ENCODE measurements at places on chromosomes 3 and 15. TPM values are rescaled to one million over a fixed set of nuclear protein-coding genes. Genes with fewer than 3 reads are reported as not detected.
A peak's percentile ranks its signal among the peaks of the same experiment; 100 is the strongest.

- H3K27me3 ChIP-seq, result peaks cover 3% of the 10 kb centered on the region
- peaks cover 10% of the 10 kb centered on the region for H3K4me1 ChIP-seq
- H3K4me3 ChIP-seq, result peak overlapping the region; percentile 8
- H3K27ac ChIP-seq, result no peak overlapping the region
- H3K36me3 ChIP-seq, result no peaks in the 10 kb centered on the region
Observed at GRCh38 chr3:8629151-8630021, 15.2 kb downstream of the SSUH2 start.

- no peaks in the 10 kb centered on the region for H3K4me1 ChIP-seq
- H3K4me3 ChIP-seq, result no peak overlapping the region
- no peaks in the 10 kb centered on the region for H3K27me3 ChIP-seq
Observed at GRCh38 chr3:85783291-85783690, 824.5 kb downstream of the CADM2 start.

DNA sequence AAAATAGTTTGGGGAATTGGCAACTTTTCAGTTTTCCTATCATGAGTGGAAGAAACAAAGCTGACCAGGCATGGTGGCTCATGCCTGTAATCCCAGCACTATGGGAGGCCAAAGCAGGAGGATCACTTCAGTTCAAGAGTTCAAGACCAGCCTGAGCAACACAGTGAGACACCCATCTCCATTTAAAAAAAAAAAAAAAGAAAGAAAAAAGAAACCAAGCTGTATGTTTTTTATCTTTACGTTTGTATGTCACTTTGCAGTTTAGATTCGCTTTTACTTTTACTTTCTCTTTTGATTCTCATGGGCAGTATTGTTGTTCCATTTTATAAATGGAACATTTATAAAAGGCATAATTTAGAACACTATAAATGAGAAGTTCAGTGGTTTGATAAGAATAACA is 31.2 kb upstream of the TNIK start:
- no peak for DNase-seq
- H3K4me1 ChIP-seq, result peaks cover 45% of the 10 kb centered on the region
- H3K27me3 ChIP-seq, result no peaks in the 10 kb centered on the region
- peaks cover 15% of the 10 kb centered on the region for H3K36me3 ChIP-seq
- H3K27ac ChIP-seq, result peak overlapping the region; percentile 81

- no peak overlapping the region for H3K27ac ChIP-seq
- no peak overlapping the region for H3K4me3 ChIP-seq
- no peaks in the 10 kb centered on the region for H3K4me1 ChIP-seq
- no peaks in the 10 kb centered on the region for H3K36me3 ChIP-seq
Observed at GRCh38 chr15:87846746-87847145, 409.8 kb downstream of the NTRK3 start.

The PTX3 gene
- total RNA-seq, result not detected

The CAPN3 gene
- 2.9 TPM for total RNA-seq

DNA sequence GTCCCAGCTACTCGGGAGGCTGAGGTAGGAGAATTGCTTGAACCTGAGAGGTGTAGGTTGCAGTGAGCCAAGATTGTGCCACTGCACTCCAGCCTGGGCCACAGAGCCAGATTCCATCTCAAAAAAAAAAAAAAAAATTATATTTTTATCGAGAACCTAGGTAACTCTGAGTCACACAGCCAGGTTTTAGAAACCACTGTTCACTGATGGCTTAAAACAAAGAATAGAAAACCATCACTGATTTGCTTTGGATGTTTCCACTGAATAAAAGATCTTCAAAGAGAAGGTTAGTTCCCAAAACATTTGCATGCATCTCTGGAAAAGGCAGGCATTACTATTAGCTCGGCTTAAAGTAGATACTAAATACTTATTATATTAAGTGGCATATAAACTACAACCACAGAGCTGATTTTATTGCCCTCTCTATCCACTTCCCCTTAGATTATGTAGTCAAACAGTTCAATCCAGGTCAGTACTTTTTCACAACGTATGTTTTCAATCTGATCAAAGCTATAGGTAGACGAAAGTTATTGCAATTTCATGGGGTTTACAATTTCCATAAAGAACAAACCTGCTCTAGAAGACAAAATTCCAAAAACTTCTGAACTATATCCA is 1.4 kb downstream of the B4GALT4 start:
- DNase-seq, result no peak
- peak overlapping the region; percentile 80 for H3K27ac ChIP-seq
- H3K4me3 ChIP-seq, result peak overlapping the region; percentile 79
- no peaks in the 10 kb centered on the region for H3K27me3 ChIP-seq

GRCh38 chr15:47955021-47955420 is 165.8 kb upstream of the SLC24A5 start:
- no peak overlapping the region for H3K27ac ChIP-seq
- H3K4me3 ChIP-seq, result no peak overlapping the region
- H3K27me3 ChIP-seq, result peaks cover 3% of the 10 kb centered on the region
- H3K4me1 ChIP-seq, result no peaks in the 10 kb centered on the region

GRCh38 chr3:160126051-160126450 is 99.2 kb upstream of the C3orf80 start:
- no peak overlapping the region for H3K27ac ChIP-seq
- no peaks in the 10 kb centered on the region for H3K36me3 ChIP-seq
- H3K4me3 ChIP-seq, result no peak overlapping the region
- H3K27me3 ChIP-seq, result peaks cover 13% of the 10 kb centered on the region

- H3K27ac ChIP-seq, result no peak overlapping the region
- H3K27me3 ChIP-seq, result no peaks in the 10 kb centered on the region
- no peaks in the 10 kb centered on the region for H3K36me3 ChIP-seq
- H3K4me1 ChIP-seq, result no peaks in the 10 kb centered on the region
- DNase-seq, result no peak
- H3K4me3 ChIP-seq, result no peak overlapping the region
Observed at GRCh38 chr3:89173546-89173945, 66.1 kb downstream of the EPHA3 start.

The ADAM10 gene
- 133 TPM for total RNA-seq

The TMEM108 gene
- not detected for total RNA-seq

- no peak for DNase-seq
- H3K4me3 ChIP-seq, result no peak overlapping the region
- H3K4me1 ChIP-seq, result no peaks in the 10 kb centered on the region
- H3K27me3 ChIP-seq, result no peaks in the 10 kb centered on the region
- no peak overlapping the region for H3K27ac ChIP-seq
- no peaks in the 10 kb centered on the region for H3K36me3 ChIP-seq
Observed at GRCh38 chr3:144879701-144880100, 908.1 kb downstream of the DIPK2A start.

GRCh38 chr3:48468329-48468731 is 21.8 kb downstream of the ATRIP start:
- peaks cover 70% of the 10 kb centered on the region for H3K36me3 ChIP-seq
- DNase-seq, result no peak
- H3K4me3 ChIP-seq, result peak overlapping the region; percentile 96
- H3K27ac ChIP-seq, result peak overlapping the region; percentile 97

DNA sequence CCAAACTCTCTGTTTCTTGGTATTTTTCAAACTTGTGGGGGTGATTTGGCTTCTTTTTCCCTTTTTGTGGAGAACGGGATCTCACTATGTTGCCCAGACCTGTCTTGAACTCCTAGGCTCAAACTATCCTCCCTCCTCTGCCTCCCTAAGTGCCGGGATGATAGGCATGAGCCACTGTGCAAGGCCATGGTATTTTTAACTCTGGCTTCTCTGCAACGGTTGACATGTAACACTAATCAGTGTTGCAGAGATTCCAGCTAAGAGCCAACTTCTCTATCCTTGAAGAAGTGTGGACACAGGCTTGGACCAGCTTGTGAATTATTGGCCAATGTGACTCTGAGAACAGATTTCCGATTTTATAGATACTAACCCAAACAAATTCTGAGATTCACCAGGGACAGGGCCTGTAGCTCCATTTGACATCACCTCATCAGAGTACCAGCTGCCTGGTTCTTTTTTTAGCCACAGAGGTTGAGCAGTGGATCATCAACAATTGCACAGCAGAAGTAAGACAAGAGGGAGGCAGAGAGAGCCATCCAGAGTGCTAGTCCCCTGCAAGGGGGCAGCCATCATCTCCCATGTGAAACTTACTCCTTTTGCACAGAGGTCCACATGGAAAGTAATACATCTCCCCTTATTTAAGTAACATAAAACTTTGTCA is 98.1 kb upstream of the SYNPR start:
- no peaks in the 10 kb centered on the region for H3K36me3 ChIP-seq
- H3K4me3 ChIP-seq, result no peak overlapping the region
- no peak for DNase-seq
- no peak overlapping the region for H3K27ac ChIP-seq

DNA sequence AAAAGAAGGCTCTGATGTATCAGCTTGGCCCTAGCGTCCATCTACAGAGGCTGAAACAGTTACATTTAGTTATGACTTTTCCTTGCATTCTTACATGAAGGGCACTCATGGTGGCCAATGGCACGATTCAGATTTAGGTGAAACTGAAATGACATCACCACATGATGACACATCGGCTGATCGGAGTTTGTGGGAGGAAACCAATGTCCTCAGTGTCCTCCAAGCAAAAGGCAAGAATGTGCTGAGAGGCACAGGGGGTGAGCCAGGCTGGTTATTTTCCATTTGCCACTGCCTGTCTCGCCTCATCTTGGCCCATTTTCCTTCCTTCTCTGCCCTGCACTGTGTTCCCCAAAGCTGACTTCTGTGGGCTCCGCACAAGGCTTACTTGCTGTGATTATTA is 34.4 kb downstream of the TARS3 start:
- no peak overlapping the region for H3K27ac ChIP-seq
- no peak overlapping the region for H3K4me3 ChIP-seq
- H3K27me3 ChIP-seq, result no peaks in the 10 kb centered on the region
- peaks cover 26% of the 10 kb centered on the region for H3K36me3 ChIP-seq

DNA sequence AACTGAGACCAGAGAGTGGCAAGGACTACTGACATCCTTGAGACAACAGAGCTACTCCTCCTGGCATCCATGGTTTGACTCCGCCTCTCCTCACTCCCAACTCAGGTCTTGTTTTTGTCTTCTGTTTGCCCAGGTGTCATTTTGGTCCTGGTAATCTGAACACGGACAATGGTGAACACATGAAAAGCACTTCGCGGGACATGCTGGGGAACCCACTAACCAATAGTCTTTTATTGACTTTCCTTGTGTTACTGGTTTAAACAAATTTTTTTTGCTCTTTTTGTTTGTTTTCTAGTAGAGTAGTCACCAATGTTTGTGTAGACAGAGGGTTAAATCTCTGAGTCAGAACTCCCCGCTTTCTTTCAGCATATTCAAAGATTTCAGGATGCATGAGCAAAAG is 38.4 kb downstream of the LARP6 start:
- H3K27me3 ChIP-seq, result peaks cover 5% of the 10 kb centered on the region
- no peak for DNase-seq
- no peak overlapping the region for H3K27ac ChIP-seq
- no peak overlapping the region for H3K4me3 ChIP-seq
- H3K36me3 ChIP-seq, result no peaks in the 10 kb centered on the region

GRCh38 chr15:40316931-40317330 is 6.6 kb upstream of the INAFM2 start:
- H3K27me3 ChIP-seq, result peaks cover 50% of the 10 kb centered on the region
- no peaks in the 10 kb centered on the region for H3K36me3 ChIP-seq

GRCh38 chr15:40597024-40597423 is 3.0 kb downstream of the KNL1 start:
- peaks cover 23% of the 10 kb centered on the region for H3K36me3 ChIP-seq
- no peak overlapping the region for H3K4me3 ChIP-seq
- peaks cover 35% of the 10 kb centered on the region for H3K4me1 ChIP-seq
- no peak for DNase-seq
- H3K27ac ChIP-seq, result no peak overlapping the region

- H3K4me3 ChIP-seq, result no peak overlapping the region
- H3K27ac ChIP-seq, result no peak overlapping the region
- H3K27me3 ChIP-seq, result peaks cover 11% of the 10 kb centered on the region
- no peaks in the 10 kb centered on the region for H3K4me1 ChIP-seq
- H3K36me3 ChIP-seq, result no peaks in the 10 kb centered on the region
- DNase-seq, result no peak
Observed at GRCh38 chr3:184073621-184074020, 20.8 kb downstream of the HTR3C start.

GRCh38 chr3:120450600-120451271 is at the start of gene FSTL1:
Gene FSTL1 (minus strand): TSS chr3:120450992. CDS start chr3:120450746, 246 bp downstream.
- H3K36me3 ChIP-seq, result no peaks in the 10 kb centered on the region
- H3K27me3 ChIP-seq, result peaks cover 59% of the 10 kb centered on the region
- peaks cover 4% of the 10 kb centered on the region for H3K4me1 ChIP-seq
- H3K4me3 ChIP-seq, result peak within 1 kb of the TSS; percentile 75
- no peak for DNase-seq

The XYLB gene
- total RNA-seq, result 6.1 TPM

The PRTG gene
- not detected for total RNA-seq

The WDR53 gene
- total RNA-seq, result 21.0 TPM

GRCh38 chr15:64947211-64947610 is 35.5 kb downstream of the ANKDD1A start:
- H3K27me3 ChIP-seq, result no peaks in the 10 kb centered on the region
- H3K27ac ChIP-seq, result no peak overlapping the region
- no peak overlapping the region for H3K4me3 ChIP-seq
- H3K36me3 ChIP-seq, result no peaks in the 10 kb centered on the region
- no peaks in the 10 kb centered on the region for H3K4me1 ChIP-seq

The THPO gene
- not detected for total RNA-seq

DNA sequence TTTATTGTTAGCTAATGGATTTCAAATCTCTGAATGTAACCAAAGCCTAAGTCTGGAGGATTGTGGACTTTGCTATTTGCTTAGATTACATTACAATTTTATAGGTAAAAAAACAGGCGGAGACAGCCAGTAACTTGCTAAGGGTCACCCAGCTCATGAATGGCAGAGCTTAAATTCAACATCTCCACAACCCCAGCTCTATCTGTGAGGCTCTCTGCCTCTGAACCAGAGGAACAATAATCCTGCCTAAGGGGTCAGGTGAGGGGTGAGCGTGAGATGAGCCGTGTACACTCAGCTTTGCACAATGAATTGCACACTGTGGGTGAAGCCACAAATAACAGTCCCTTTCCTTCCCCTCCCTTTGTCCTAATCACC is 69.8 kb upstream of the SPATA12 start:
- H3K36me3 ChIP-seq, result no peaks in the 10 kb centered on the region
- no peak overlapping the region for H3K4me3 ChIP-seq
- peaks cover 27% of the 10 kb centered on the region for H3K27me3 ChIP-seq
- peaks cover 31% of the 10 kb centered on the region for H3K4me1 ChIP-seq
- no peak for DNase-seq

- DNase-seq, result peak; percentile 69
- H3K36me3 ChIP-seq, result peaks cover 48% of the 10 kb centered on the region
- H3K4me1 ChIP-seq, result peaks cover 81% of the 10 kb centered on the region
- peak overlapping the region; percentile 53 for H3K4me3 ChIP-seq
- peak overlapping the region; percentile 86 for H3K27ac ChIP-seq
Observed at GRCh38 chr15:90407871-90408317, 19.9 kb downstream of the IQGAP1 start.

GRCh38 chr15:69853544-69853951 is 244.2 kb downstream of the TLE3 start:
- no peak overlapping the region for H3K4me3 ChIP-seq
- peaks cover 17% of the 10 kb centered on the region for H3K4me1 ChIP-seq
- H3K27me3 ChIP-seq, result peaks cover 10% of the 10 kb centered on the region

The FBLN2 gene
- total RNA-seq, result 1.8 TPM

GRCh38 chr3:63150880-63151279 is 127.2 kb upstream of the SYNPR start:
- H3K27me3 ChIP-seq, result no peaks in the 10 kb centered on the region
- no peaks in the 10 kb centered on the region for H3K36me3 ChIP-seq
- no peak for DNase-seq
- no peak overlapping the region for H3K27ac ChIP-seq
- H3K4me1 ChIP-seq, result no peaks in the 10 kb centered on the region
